IMR-90 (cell line): ENCODE measurements at places on chromosomes 7 and 10. TPM values are rescaled to one million over a fixed set of nuclear protein-coding genes. Genes with fewer than 3 reads are reported as not detected.

GRCh38 chr10:13730956-13731355, 144.2 kb downstream of the PRPF18 start:
- no peak overlapping the region for H3K27ac ChIP-seq
- no peaks in the 10 kb centered on the region for H3K27me3 ChIP-seq
- DNase-seq: no peak
- H3K4me3 ChIP-seq: no peak overlapping the region
- peaks cover 18% of the 10 kb centered on the region for H3K36me3 ChIP-seq

DNA sequence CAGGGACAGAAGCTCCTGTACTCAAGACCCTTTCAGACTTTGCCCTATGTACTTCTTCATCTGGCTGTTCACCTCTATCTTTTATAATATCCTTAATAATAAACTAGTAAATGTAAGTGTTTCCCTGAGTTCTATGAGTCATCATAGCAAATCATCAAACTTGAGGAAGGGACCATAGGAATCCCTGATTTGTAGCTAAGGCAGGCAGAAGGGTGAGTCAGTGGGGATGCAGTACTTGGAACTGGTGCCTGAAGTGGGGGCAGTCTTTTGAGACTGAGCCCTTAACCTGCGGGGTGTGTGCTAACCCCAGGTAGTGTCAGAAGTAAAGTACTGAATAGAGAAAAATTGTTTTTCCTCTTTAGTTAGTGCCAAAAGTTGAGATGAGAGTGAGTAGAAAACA, 6.2 kb upstream of the TMEM243 start:
- no peaks in the 10 kb centered on the region for H3K36me3 ChIP-seq
- H3K4me3 ChIP-seq: no peak overlapping the region
- H3K27ac ChIP-seq: no peak overlapping the region
- peaks cover 8% of the 10 kb centered on the region for H3K27me3 ChIP-seq
- peaks cover 2% of the 10 kb centered on the region; the same call in 1 of the 2 replicates for H3K4me1 ChIP-seq

The CRYGN gene
- not detected in 2 replicates for total RNA-seq

The ATOH7 gene
- total RNA-seq: not detected in 2 replicates
